Activated CD4-positive, CD25-positive, alpha-beta regulatory T cell (primary cell): ENCODE measurements at places on chromosomes 3 and 15.

DNA sequence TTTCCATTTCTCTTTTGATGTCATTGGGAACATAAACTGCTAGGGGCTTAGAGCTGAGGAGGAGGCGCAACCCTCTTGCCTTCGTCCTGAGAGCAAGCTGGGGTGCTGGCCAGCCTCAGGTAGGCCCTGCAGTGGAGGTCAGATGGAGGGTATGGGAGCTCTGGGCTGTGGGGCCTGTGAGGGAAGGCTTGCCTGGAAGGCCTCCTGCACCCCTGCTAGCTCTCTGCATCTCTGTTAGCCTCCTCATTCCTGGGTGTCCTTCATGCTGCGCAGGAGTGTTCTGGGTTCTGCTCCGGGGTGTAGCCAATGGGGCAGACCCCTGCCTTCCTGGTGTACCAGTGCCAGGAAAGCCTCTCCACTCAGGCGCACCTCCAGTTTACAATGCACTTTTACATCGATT is 11.8 kb downstream of the GP5 start:
- no peak for DNase-seq

DNA sequence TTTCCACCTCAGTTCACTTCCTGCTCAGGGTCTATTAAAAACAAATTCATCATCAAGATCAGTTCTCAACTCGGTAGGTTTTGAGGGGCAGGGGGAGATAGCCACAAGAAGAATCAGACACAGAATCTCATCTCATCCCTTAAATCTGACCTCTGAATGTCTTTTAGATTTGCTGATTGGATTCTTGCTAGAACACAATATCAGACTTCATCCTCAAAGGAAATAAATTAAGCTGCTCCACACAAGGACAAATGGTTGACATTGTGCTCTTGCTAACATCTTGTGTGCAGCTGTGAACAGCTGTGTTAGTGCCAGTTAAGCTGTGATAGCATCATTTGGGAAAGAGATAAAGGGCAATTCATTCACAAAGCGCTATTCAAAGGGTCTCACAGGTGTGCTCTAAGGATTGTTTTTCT is 184.0 kb upstream of the ADAMTS9 start:
- DNase-seq: no peak

DNA sequence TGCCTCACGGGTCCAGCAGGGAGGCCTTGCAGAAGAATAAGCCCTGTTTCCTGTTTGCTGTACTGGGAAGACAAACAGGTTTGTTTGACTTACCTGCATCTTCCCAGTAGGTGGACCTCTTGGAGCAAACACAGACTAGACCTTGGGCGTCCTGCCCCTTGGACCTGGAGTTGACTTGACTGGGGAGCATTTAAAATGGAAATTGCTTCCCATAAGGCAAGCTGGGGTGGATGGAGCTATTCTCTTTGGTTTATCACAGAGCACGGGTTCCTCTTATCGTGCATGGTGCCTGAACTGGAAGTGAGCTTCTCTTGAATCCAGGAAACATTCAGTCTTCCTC is 151.4 kb downstream of the RPLP1 start:
- DNase-seq: no peak

- no peak for DNase-seq
Measured at GRCh38 chr3:83928391-83928790, 1030.4 kb upstream of the CADM2 start.

- DNase-seq: no peak
Measured at GRCh38 chr3:122111974-122112373, 56.8 kb downstream of the CD86 start.

DNA sequence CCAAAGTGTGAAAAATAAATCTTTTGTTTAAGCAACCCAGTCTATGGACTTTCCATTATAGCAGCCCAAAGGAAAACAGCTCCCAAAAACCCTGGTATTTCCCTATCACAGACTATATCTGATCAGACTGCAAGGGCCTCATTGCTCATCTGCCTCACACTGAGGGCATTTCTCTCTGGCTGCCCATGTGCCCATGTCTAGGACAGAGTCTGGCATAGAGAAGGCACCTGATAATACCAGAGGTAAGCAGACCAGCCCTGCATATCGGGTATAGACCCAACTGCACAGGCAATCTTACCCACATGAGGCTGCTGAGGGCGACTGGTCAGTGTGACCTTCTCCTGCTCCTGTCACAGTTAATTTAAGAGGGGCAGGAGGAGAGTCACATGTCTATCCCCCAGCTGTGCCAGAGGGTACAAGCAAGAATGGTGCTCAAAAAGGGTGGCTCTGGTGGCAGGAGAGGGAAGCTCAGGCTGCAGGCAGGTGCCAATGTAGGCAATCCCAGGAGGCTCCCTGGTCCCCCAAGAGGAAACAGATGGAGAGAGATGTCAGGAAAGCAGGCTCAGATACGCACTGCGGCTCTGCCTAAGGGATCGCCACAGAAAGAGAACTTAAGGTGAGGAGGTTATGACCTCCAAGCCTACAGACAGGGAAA is 3.1 kb downstream of the CSRNP1 start:
- no peak for DNase-seq

DNA sequence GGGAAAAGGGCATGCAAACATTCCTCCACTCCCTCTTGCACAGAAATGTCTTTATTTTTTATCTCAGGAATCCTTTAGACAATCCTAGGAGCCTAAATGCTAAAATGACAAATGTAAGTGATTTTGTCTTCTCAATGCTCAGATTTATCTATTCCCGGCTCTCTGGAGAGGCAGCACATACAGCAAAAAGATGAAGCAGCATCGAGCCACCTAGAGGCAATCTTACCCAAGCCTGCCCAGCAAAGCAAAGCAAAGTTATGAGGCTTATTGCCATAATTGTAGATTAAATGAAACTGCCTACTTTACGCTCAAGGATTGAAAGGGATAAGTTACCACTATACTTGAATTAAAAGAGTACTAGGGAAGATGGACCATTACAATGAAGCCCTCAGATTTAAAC is 750.4 kb upstream of the NR2F2 start:
- DNase-seq: no peak

- no peak for DNase-seq
Measured at GRCh38 chr15:58462547-58462946, 30.8 kb downstream of the LIPC start.

DNA sequence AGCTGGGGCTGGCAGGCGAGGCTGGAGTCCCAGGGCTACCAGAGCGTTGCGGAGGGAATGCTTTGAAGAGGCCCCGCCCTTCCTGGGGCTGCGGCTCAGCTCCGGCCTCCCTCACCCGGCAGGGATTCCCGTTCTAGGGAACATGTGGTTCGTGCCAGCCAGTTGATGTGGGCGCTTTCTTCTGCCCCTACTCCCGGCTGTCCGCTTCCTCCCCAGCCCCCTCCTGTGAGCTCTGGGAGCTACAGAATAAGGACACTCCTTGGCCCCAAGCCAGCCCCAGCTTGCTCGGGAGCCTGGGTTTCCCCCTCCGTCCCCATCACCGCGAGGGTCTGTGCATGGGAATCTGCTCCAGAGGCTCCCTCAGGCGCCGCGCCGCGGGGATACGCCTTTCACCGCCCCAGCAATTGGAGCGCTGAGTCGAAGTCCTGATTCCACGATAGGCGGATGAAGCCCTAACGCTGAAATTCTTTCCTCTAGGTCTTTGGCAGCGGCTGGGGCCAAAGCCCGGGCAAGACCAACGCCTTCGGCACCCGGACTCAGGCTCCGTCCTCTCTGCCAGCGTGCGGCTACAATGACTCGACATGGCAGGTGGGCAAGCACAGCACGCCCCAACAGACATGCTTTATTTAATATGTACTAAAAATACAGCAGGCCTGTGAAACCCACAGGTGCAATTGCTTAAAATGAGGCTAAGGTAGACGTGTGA is 69.5 kb downstream of the KLF15 start:
- DNase-seq: no peak

GRCh38 chr3:121878411-121878810 is 15.8 kb upstream of the SLC15A2 start:
- DNase-seq: no peak

DNA sequence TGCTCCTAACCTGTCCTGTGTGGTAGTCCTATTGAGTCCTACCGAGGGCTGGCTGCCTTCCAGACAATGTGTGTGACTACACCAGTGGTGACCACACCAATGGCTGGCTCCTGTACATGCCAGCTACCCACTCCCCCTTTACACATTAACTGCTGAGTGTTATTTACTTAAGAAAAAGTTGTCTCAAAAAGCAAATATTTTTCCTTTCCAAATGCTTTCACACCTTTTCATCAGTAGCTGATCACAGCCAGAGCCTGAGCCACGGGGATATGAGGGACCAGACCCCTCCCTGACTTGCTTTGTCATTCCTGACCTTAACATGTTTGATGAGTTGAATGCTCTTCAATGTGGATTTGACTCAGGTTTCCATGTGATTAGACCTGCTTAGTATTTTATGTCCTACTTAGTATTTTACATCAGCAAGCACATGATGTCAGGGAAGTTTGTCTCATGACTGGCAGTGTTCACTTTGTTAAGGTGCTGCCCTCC is 29.6 kb upstream of the GREM1 start:
- no peak for DNase-seq

- DNase-seq: no peak
Measured at GRCh38 chr3:9690451-9691450, 12.9 kb upstream of the CPNE9 start.

DNA sequence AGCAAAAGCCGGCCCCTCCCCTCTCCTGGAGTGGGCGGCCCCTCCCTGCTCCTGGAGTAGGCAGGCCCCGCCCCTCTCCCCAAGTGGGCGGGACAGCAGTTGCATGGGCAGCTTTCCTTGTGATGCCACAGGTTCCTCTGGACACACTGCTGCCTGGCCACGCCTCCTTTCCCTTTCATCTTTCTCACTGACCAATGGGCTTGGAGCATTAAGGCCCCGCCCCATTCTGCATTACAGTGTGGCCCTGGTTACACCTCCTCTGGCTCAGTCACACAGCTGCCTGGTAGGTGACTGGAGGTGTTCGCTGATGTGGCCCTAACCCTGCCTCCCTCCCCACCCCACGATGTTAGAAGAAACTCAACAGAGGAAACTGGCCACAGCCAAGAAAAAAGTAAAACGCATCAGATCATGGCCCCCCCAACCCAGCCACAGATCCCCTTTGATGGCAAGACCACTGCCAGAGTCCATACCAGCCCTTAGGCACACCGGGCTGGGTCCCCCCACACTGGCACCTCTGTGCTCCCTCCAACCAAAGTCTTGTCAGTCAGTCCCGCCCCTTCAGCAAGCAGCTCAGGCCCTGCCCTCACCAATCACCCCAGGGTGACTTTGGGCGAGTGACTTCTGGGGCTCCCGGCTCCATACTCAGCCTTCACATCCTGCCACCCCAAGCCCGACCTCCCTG is 84.3 kb downstream of the ADAMTS7 start:
- DNase-seq: no peak

- DNase-seq: no peak
Measured at GRCh38 chr15:39642011-39642640, 61.2 kb downstream of the THBS1 start.

DNA sequence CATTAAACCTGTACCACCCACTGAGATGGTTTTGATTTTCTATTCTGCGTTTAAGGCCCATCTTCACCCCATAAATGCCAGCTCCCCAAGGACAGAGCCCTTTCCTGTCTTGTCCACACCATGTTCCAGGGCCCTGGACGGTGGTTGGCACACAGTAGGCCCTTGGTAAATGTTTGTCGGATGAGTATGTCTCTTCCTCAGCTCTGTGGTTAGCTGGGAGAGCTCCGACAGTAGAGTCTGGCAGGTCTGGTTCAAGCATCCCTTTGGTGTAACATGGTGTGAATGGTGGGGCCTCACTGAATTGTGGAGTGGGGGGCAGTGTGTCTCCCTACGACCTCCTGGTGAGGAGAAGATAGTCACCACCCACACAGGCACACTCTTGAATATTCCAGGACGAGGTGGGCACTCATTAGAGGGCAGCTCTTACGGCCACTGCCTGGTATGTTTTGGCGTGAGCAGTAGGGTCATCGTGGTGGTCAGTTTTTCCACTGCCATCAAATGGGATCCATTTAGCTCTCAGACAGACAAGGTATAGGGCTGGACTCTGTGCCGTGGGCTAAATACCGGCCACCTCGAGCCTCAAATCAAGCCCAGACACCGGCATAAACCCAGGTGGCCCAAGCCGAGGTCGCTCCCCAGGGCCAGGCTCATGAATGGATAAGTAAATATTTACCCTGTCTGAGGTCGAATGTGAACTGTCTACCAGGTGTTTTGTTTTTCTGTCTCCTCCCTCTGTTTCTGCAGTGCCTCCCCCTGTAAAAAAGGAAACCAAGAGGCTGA is 61.3 kb downstream of the SMAD3 start:
- DNase-seq: no peak

- no peak for DNase-seq
Measured at GRCh38 chr3:21505711-21506460, 245.1 kb downstream of the ZNF385D start.

- DNase-seq: no peak
Measured at GRCh38 chr3:72259755-72260587, 475.0 kb upstream of the PROK2 start.

DNA sequence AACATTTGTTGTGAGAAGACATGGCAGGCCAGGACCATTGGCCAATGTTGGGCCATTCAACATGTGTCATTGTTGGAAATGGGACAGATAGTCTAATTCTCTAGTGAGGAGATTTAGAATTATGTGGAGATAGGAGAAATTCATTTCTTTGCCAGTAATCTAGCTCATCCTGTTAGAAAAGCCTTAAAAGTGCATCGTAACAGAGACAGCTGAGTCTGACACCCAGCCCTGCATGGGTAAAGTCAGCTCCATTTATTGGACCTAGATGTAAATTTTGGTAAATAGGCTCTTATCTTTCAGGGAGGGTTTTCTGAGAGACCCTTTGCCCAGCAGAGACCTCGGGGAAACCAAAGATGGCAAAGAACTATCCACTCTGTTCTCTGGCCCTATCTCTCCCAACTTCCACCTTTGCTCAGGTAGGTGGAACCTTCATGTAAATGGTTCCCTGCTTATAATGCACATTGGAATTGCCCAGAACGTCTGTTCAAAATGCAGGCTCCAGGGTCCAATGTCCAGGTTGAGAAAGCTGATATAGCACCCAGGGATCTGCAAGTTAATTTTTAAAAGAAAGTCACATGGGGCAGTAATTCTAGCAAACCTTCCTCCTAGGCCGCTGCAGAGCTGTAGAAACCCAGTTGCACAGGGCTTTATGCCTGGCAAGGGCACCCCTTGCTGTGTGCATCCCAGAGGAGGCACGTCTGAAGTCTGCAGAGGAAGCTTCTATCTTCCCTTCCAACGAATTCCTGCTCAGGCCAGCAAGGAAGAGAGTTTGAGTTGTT is 365.9 kb upstream of the PROK2 start:
- DNase-seq: no peak

GRCh38 chr15:62625429-62626033 is 417.0 kb upstream of the TPM1 start:
- DNase-seq: no peak
